ENCODE measurements at places on chromosomes 1 and 21.

DNA sequence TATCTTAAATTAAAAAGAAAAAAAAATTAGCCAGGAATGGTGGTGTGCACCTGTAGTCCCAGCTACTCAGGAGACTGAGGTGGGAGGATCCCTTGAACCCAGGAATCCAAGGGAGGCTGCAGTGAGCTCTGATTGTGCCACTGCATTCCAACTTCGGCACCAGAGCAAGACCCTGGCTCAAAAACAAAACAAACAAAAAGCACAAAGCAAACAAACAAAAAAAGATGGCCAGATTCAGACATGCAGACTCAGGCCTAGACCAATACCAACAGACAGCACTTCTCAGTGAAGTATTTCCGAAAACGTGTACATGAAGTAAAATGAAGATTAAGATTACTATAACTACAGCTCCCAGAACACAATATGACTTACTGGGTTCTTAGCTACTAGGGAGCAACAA is 10.6 kb downstream of the SLC35D1 start:
- no peak for DNase-seq

GRCh38 chr1:100606438-100606837 is 68.5 kb downstream of the GPR88 start:
- DNase-seq, result peak; percentile 22

DNA sequence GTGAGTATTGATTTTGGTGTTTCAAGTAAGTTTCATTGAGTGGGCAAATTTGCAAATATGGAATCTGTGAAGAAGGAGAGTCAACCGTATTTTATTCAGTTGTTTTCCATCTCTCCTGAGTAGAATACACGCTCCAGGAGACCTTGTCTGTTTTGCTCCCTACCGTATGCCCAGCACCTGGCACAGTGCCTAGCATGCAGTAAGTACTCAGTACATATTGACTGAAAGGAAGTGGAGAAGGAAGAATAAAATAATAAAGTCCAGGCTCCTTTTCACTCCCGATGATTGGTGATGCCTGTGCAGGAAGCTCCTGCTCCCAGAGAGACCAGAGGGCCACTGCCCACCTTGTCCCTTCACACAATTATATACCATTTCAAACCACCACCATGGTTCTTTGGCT is 59.4 kb upstream of the NEK2 start:
- DNase-seq, result no peak

GRCh38 chr1:199064971-199065370 is 426.1 kb downstream of the PTPRC start:
- DNase-seq, result no peak

DNA sequence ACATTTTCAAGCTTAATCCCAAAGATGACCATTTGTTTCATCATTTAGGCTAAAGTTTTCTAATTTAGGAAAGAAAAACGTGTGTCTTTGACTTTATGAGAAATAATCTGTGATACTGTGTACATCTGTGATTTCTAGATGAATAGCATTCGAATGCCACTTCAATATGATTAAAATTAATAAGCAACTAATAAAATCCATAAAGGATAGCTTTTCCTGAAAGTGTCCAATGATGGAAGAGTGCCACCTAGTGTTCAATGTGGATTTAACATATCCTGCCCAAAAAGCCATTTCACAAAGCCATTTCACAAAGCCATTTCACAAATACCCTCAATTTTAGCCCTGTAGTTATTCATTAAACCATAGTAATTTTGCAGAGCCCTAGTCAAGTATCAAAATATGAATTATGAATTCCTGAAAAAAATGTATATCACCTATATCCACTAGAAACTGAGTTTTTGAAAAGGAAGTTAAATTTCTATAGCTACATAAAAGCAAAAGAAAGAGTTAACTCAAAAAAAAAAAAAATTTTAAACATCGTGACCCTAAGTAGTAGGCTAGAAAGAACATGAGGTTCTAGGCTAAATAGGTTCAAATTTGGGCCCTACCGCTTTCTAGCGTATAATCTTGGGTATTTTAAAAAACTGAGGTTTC is 19.1 kb downstream of the NME7 start:
- peak; percentile 36 for DNase-seq

DNA sequence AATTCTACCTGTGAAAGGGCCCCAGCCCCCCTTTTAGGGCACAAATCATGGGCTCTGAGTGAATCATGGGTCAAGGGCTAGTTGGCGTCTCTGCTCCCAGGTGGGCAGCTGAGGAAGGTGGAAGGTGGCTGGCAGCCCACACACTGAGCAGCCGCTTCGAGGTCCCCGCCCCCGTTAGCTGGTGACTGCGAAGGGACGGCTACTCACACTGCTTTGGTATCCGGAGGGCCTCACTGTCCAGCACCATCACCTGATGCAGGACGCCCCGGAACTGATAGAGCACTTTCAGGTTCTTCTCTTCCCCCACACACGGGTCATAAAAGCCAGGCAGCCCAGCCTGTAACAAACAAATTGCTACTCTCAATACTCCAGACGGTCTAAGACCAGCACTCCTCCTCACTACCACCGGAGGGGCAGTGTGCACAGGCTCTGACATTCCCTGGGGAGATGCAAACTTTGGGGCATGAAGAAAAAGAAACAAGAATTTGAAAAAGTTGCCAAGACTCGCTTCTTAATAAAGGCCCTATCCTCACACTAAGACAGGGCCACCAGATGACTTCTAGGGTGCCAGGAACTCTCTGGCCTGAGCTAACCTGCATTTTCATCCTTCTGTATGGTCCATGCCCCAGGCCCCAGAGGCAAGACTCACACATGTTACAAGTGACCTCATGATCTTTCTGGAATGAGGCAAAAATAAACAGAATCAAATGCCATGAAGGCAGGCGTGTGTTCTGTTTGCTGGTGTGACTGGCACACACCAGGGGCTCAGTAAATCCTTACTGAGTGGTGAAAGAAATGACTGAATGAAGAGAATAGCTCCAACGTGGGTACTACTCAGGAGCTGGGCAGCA is 11.5 kb downstream of the THAP3 start:
- DNase-seq, result no peak

DNA sequence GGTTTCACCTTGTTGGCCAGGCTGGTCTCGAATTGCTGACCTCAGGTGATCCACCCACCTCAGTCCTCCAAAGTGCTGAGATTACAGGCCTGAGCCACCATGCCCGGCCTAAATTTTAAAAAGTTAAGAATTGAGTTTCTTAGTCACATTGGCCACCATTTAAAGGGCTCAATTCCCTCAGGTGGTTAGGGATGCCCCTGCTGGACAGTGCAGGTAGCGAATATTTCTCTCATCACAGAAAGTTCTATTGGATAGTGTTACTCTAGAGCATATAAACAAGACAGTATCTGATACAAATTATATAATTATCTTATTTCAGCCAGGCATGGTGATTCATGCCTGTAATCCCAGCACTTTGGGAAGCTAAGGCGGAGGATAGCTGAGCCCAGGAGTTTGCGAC is 320.2 kb downstream of the ZP4 start:
- DNase-seq, result no peak

GRCh38 chr1:229129301-229130027 is 141.4 kb upstream of the RAB4A start:
- no peak for DNase-seq

GRCh38 chr21:34886240-34887104 is 162.6 kb downstream of the RUNX1 start:
- DNase-seq, result no peak

DNA sequence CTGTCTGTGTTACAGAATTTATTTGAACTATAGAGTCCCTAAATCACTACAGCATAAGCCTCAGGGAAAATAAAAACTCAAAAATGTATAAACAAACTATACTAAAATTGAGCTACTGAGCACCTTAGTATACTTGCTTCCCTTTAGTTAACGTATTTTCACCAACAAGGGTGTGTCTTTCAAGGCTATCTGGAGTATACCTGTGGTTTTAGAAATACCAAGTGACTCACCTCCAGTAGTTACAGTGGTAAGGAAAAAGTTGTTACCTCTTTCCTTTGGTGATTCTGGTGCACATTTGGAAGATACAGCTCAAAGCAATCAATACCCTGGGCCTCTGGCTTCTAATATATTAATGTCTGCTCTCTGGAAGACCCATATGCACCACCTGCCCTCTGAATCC is 68.0 kb upstream of the C1orf105 start:
- no peak for DNase-seq

- no peak for DNase-seq
Observed at GRCh38 chr1:152020849-152021248, 16.0 kb downstream of the S100A11 start.

DNA sequence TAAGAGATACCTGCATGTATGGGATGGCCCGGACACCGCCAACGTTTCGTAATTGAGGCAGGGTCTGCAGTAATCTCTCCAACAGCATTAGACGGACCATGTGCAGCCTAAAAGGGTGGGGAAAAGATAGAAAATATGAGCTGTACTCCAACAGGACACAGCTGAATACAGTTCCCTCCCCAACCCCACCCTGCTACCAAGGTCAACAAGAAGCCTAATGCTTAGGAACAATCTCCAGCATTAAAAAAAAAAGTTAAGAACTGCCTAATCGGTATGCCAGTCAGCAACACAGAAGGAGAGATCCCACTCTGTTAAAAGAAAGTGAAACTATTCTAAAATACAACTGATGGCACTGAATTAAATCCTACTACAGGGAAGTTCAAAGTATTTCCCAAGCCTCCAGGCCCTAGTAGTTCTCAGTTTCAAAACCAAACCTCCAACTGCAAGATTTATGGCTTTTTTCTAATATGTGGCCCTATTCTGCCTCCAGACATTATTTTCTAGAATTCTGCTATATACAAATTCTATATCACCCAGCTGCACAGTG is 81.0 kb downstream of the UBR4 start:
- DNase-seq, result no peak

GRCh38 chr1:55259911-55260609 is 44.9 kb upstream of the USP24 start:
- no peak for DNase-seq

GRCh38 chr1:248815407-248816034 is 10.2 kb downstream of the SH3BP5L start:
- no peak for DNase-seq

GRCh38 chr1:11384170-11384554 is 94.8 kb upstream of the DISP3 start:
- DNase-seq, result no peak

- no peak for DNase-seq
Observed at GRCh38 chr1:7046891-7047290, 261.6 kb downstream of the CAMTA1 start.

DNA sequence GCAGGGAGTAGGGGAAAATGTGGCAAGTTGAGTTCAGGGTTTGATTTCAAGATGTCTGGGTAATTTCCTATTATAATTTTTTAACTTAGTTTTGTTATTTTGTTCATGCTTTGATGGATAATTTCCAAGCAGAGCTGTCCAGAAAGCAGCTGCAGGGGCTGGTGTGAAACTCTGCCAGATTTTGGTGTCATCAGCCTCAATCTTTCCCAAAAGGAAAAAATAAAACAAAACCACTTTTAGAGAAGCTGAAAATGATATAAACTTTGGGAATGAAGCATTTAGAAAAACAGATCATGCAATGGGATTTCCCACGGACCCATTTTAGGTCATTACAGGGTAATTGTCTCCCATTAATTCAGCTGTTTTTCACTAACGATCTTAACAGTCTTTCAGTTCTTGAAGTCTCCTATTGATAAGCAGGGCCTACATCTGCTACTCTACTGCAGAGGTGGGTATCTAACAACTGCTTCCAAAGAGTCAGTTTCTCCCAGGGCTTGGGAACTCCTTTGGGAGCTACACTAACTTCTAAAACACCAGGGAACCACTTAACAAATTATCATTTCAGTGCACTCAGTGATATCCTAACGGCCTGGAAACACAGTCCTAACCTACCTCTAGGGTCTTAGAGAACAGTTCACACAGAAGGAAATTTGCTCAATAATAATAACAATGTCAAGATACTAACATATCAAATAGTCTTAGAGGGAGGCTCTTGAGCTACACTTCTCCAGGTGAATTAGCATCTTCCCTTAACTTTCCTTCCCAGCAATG is 12.3 kb downstream of the ZNF436 start:
- no peak for DNase-seq
